Activated naive CD8-positive, alpha-beta T cell treated with anti-CD3 and anti-CD28 coated beads for 36 hours (primary cell): ENCODE measurements at places on chromosomes 1 and 21. TPM values are rescaled to one million over a fixed set of nuclear protein-coding genes. Genes with fewer than 3 reads are reported as not detected.
A peak's percentile ranks its signal among the peaks of the same experiment; 100 is the strongest.

The PLA2G2F gene
- not detected for total RNA-seq

The MATN1 gene
- total RNA-seq, result 1.5 TPM

The COL16A1 gene
- 0.36 TPM for total RNA-seq

The PDC gene
- total RNA-seq, result not detected

The TLCD4 gene
- 0.45 TPM for total RNA-seq

The SPATC1L gene
- 6.3 TPM for total RNA-seq

The CFAP74 gene
- total RNA-seq, result 0.46 TPM

The WLS gene
- not detected for total RNA-seq

DNA sequence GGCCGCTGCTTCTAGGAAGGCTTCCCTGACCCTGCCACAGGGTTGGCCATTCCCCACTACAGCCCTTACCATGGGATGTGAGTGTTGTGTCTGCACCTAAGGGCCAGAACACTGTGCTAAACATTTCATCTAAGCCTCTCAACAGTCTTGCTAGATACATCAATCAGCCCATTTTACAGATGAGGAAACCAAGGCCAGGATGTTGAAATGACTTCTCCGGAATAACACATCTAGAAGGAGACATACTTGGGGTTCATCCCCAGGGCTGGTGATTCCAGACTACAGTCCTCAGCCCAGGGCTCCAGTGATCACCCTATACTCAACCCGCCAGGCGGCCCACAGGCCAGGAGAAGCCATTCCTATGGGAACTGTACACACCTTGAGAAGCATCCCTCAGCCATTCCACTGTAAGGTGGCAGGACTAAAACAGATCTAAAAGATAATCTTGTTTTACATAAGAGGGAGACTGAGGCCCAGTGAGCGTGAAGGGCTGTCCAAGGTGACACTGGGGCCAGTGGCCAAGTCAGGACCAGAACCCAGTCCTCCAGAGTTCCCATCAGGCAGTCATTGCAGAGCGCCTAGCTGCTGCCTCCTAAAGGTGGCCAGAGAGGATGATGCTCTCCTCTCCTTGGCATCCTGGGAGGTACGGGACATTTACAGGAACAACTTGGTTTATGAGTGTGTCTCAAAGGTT lies 119.5 kb downstream of the GLIS1 start:
- H3K36me3 ChIP-seq, result no peaks in the 10 kb centered on the region
- H3K4me1 ChIP-seq, result no peaks in the 10 kb centered on the region
- DNase-seq, result no peak

- no peak overlapping the region for H3K4me3 ChIP-seq
- no peaks in the 10 kb centered on the region for H3K36me3 ChIP-seq
- no peak overlapping the region for H3K27ac ChIP-seq
- no peak for DNase-seq
Measured at GRCh38 chr1:113647164-113647563, 112.1 kb downstream of the PHTF1 start.

DNA sequence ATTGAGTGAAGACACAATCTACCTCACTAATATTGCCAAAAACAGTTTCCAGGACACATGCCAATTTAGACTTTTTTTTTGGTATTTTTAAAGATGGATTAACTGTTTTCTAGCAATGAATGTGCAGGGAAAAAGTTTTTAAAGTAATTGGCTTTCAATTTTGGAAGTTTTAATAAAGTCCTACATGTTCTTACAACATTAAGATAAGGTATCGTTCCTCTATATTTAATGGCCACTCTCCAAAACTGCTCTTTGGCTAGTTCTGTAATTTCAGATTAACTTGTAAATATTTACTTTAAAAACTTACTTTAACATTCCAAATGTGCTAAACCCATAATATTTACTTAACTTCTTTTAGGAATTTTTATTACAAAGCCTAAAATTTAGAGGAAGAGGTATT lies 1332.2 kb upstream of the PRMT6 start:
- DNase-seq, result no peak
- H3K36me3 ChIP-seq, result no peaks in the 10 kb centered on the region
- H3K4me1 ChIP-seq, result no peaks in the 10 kb centered on the region
- H3K27me3 ChIP-seq, result no peaks in the 10 kb centered on the region
- H3K4me3 ChIP-seq, result no peak overlapping the region

DNA sequence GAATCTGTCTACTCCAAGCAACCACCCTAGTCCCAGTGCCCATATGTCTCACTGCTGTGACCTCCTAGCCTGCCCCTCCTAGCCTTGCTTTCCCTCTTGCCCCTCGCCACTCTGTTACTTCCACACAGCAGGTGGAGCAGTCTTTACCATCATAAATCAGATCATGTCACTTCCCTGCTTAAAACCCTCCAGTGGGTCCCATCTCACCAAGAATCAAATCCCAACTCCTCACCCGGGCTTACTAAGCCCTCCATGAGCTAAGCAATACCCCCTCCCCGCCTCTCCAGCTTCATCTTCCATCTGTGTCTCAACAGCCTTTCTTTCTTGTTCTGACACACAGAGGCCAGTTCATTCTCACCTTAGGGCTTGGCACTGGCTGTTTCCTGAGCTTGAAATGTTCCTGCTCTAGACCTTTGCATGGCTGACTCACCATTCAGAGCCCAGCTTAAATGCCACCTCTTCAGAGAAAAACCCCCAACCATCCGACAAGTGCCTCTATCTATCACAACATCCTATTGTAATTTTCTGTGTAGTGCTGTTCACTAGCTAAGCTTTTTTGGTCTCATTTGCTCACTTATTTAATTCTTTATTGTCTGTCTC lies 22.3 kb downstream of the KNCN start:
- peaks cover 41% of the 10 kb centered on the region for H3K27me3 ChIP-seq
- peak; percentile 20 for DNase-seq
- no peaks in the 10 kb centered on the region for H3K36me3 ChIP-seq
- H3K27ac ChIP-seq, result no peak overlapping the region

DNA sequence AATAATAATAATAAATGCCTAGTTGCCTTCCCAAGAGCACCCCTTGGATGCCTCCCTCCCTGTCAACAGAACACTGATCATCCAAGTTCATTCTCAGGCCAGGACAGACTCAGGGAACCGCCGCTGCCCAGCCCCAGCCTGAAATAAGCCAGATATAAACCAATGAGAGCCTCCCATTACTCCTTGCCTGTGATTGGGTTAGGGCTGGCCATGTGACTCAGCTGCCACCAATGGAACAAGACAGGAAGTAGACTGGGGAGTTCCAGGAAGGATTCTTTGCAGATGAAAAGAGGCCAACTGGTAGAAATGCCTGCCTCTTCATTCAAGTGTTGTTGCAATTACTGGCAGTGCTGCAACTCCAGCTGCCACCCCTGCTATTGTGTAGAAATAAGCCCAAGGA lies 146.4 kb upstream of the TIAM1 start:
- peaks cover 2% of the 10 kb centered on the region for H3K36me3 ChIP-seq
- no peak for DNase-seq
- H3K27ac ChIP-seq, result no peak overlapping the region
- no peaks in the 10 kb centered on the region for H3K27me3 ChIP-seq
- H3K4me3 ChIP-seq, result no peak overlapping the region
- H3K4me1 ChIP-seq, result peaks cover 2% of the 10 kb centered on the region

- DNase-seq, result no peak
- no peak overlapping the region for H3K27ac ChIP-seq
- no peaks in the 10 kb centered on the region for H3K4me1 ChIP-seq
- H3K27me3 ChIP-seq, result no peaks in the 10 kb centered on the region
- peaks cover 6% of the 10 kb centered on the region for H3K36me3 ChIP-seq
Measured at GRCh38 chr1:77538956-77539518, 143.4 kb downstream of the ZZZ3 start.

GRCh38 chr1:207470927-207471326 lies 16.8 kb downstream of the CR2 start:
- DNase-seq, result peak; percentile 6
- H3K36me3 ChIP-seq, result peaks cover 4% of the 10 kb centered on the region
- no peak overlapping the region for H3K4me3 ChIP-seq
- H3K4me1 ChIP-seq, result peaks cover 20% of the 10 kb centered on the region

DNA sequence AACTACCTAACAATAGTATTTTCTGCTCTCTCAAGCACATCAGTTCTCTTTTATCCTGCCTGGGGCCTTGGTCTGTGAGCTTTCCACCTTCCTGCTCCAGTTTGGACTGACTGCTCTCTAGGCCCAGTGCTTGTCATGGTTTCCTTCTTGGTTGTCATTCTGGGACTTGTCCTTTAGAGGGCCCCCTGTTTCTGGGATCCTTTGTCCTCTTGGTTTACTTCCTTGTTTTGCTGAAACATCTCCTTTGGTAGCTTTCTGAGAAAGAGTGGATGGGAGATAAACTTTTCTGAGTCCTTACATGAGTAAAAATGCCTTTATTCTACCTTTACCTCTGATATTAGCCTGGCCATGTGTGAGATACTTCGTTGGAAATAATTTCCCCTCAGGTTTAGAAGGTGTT lies 4.7 kb downstream of the SLC1A7 start:
- no peaks in the 10 kb centered on the region for H3K4me1 ChIP-seq
- no peak for DNase-seq
- no peaks in the 10 kb centered on the region for H3K27me3 ChIP-seq
- no peak overlapping the region for H3K4me3 ChIP-seq
- no peak overlapping the region for H3K27ac ChIP-seq

GRCh38 chr1:84259989-84260388 lies 41.5 kb upstream of the SAMD13 start:
- no peak overlapping the region for H3K27ac ChIP-seq
- no peak for DNase-seq

DNA sequence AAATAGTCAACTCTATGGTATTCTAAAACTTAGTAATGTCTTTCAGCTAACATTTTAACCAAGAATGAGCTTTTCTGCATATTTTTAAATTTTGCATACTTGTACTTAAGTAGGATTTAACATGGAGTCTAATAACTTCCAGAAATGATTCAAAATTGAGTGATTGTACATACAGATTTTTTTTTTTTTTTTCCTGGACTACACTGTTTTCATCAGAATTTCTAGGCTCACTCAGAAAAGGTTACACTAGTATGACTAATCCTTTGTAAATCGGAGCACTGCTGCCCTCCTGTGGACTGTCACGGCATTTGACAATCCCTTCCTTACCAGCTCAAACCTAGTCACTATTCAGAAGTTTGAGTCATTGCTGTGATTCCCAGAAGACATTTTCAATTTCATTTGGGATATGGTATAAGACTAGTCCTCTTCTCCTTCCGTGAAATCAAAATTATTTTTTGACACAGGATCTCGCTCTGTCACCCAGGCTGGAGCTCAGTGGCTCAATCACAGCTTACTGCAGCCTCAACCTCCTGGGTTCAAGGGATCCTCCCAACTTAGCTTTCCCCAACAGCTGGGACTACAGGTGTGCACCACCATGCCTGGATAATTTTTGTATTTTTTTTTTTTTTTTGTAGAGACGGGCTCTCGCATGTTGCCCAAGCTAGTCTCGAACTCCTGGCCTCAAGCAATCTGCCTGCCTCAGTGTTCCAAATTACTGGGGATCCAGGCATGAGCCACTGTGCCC lies 45.5 kb downstream of the CD46 start:
- peaks cover 5% of the 10 kb centered on the region for H3K36me3 ChIP-seq
- peak overlapping the region; percentile 29 for H3K27ac ChIP-seq
- peaks cover 40% of the 10 kb centered on the region for H3K4me1 ChIP-seq
- DNase-seq, result peak; percentile 68
- no peaks in the 10 kb centered on the region for H3K27me3 ChIP-seq

GRCh38 chr1:173603056-173603591 lies at the start of gene SLC9C2:
Gene SLC9C2 (minus strand): TSS chr1:173603072. CDS start chr1:173601776, 1,296 bp downstream.
- no peaks in the 10 kb centered on the region for H3K27me3 ChIP-seq
- H3K4me1 ChIP-seq, result peaks cover 2% of the 10 kb centered on the region
- DNase-seq, result no peak
- no peaks in the 10 kb centered on the region for H3K36me3 ChIP-seq

- H3K4me3 ChIP-seq, result no peak overlapping the region
- peaks cover 2% of the 10 kb centered on the region for H3K4me1 ChIP-seq
- no peak overlapping the region for H3K27ac ChIP-seq
- no peaks in the 10 kb centered on the region for H3K36me3 ChIP-seq
- no peak for DNase-seq
Measured at GRCh38 chr1:208203848-208204609, 40.2 kb downstream of the PLXNA2 start.

GRCh38 chr1:217322834-217323233 lies 308.1 kb downstream of the GPATCH2 start:
- DNase-seq, result no peak
- no peaks in the 10 kb centered on the region for H3K4me1 ChIP-seq
- H3K27me3 ChIP-seq, result no peaks in the 10 kb centered on the region
- H3K4me3 ChIP-seq, result no peak overlapping the region
- H3K36me3 ChIP-seq, result no peaks in the 10 kb centered on the region
- H3K27ac ChIP-seq, result no peak overlapping the region

DNA sequence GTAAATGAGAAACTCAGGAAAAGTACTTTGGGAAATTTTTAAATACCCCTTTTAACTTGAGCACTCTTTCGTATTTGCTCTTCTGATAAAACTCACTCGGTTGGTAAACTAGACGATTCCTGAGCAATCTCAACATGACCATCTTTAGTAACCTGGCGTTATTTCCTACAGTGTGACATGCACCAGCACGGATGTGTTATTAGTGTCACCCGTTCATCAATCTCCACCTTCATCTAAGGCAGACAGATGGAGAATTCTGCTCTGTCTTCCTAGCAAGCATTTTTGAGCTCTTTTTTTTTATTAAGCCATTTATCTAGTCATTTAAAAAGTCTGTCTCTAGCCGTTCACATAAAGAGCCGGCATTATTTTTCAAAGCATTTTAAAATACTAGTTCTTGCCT lies 155.2 kb downstream of the DISP1 start:
- H3K4me1 ChIP-seq, result no peaks in the 10 kb centered on the region
- H3K27ac ChIP-seq, result no peak overlapping the region
- H3K27me3 ChIP-seq, result no peaks in the 10 kb centered on the region
- no peak overlapping the region for H3K4me3 ChIP-seq
- no peaks in the 10 kb centered on the region for H3K36me3 ChIP-seq
- no peak for DNase-seq

GRCh38 chr1:199495432-199495831 lies 532.1 kb upstream of the NR5A2 start:
- peaks cover 3% of the 10 kb centered on the region for H3K36me3 ChIP-seq
- DNase-seq, result no peak
- H3K4me1 ChIP-seq, result no peaks in the 10 kb centered on the region
- H3K4me3 ChIP-seq, result no peak overlapping the region

DNA sequence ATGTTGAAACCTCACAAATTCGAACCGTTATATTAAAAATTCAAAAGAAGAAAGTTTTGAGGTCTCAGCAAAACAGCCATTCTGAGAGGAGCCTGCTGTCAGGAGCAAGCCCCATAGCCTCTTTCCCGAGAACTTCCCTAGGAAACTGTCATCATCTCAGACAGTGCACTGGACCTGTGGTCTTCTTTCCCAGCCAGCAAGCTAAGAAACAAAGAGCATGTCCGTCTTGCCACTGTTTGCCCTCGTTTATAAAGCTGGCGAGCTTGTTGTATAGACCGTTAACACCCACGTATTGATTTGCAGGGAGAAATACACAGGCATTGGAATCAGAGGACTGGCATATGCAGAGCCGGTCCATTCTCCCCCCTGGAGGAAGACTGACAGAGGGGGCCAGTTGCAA lies 407.0 kb downstream of the NPHP4 start:
- no peaks in the 10 kb centered on the region for H3K36me3 ChIP-seq
- DNase-seq, result no peak
- no peak overlapping the region for H3K4me3 ChIP-seq
- no peak overlapping the region for H3K27ac ChIP-seq
- peaks cover 31% of the 10 kb centered on the region for H3K27me3 ChIP-seq

- DNase-seq, result no peak
- H3K36me3 ChIP-seq, result peaks cover 47% of the 10 kb centered on the region
- no peak overlapping the region for H3K4me3 ChIP-seq
- no peaks in the 10 kb centered on the region for H3K27me3 ChIP-seq
- H3K27ac ChIP-seq, result no peak overlapping the region
Measured at GRCh38 chr1:51378871-51379270, 48.5 kb upstream of the TTC39A start.

GRCh38 chr1:40665335-40666171 lies at the start of gene RIMS3:
Gene RIMS3 (minus strand): TSS chr1:40665682. CDS start chr1:40641925, 23,757 bp downstream.
- DNase-seq, result peak; percentile 87
- H3K36me3 ChIP-seq, result no peaks in the 10 kb centered on the region
- H3K4me1 ChIP-seq, result peaks cover 23% of the 10 kb centered on the region
- peaks cover 6% of the 10 kb centered on the region for H3K27me3 ChIP-seq
